Vagina (tissue), 2 donors: ENCODE measurements at places on chromosomes 6 and 20.

DNA sequence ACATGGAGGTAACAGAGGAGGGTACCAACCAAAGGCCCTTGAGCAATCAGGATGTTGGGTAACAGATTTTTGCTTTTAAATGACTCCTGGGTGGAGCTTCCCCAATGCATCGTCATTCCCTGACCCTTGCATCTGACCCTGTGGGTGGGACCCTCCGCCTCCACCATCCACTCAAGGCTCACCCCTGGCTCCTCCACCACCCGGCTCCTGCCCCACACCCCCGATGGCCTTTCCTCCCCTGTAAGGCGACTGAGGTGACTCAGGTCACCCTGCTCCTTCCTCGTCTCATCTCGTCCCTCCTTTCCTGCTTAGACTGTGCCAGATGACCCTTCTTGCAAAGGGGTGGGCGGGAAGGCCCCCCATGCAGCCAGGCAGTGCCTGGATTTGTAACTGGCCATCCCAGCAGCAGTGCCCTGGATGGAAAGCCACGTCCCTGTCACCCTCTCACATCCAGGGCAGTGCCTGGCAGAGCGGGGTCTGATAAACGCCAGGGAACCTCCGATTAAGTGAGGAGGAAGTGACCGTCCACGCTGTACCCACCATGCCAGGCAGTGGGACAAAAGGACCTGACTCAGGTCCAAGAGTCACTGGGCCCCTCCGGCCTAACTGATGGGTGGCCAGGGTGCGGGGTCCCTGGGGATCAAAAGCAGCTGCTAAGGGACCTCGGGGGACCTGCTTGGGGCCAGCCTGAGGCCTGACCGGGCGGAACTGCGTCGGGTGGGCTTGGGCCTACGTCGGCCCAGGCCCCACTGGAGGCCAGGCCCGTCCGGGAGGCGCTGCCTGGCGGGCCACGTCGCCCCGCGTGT is 624 bp upstream of the NPEPL1 start:
- H3K4me3 ChIP-seq = peak overlapping the region; percentile 54
- H3K27me3 ChIP-seq = no peaks in the 10 kb centered on the region
- DNase-seq = peak; percentile 91
- peaks cover 38% of the 10 kb centered on the region for H3K4me1 ChIP-seq

- H3K4me1 ChIP-seq = no peaks in the 10 kb centered on the region
- no peaks in the 10 kb centered on the region for H3K27me3 ChIP-seq
- no peak for DNase-seq
- H3K27ac ChIP-seq = no peak overlapping the region
- H3K4me3 ChIP-seq = no peak overlapping the region
- no peaks in the 10 kb centered on the region for H3K36me3 ChIP-seq
Measured at GRCh38 chr6:28643017-28643740, 117.5 kb downstream of the GPX5 start.

GRCh38 chr6:24274441-24275083 is 83.3 kb downstream of the DCDC2 start:
- no peak for DNase-seq
- H3K4me1 ChIP-seq = no peaks in the 10 kb centered on the region
- H3K4me3 ChIP-seq = no peak overlapping the region
- no peaks in the 10 kb centered on the region for H3K36me3 ChIP-seq

- DNase-seq = no peak
- no peaks in the 10 kb centered on the region for H3K27me3 ChIP-seq
- no peak overlapping the region for H3K4me3 ChIP-seq
- no peaks in the 10 kb centered on the region for H3K36me3 ChIP-seq
Measured at GRCh38 chr20:3514012-3514642, 43.3 kb downstream of the ATRN start.

GRCh38 chr6:158711264-158711663 is 61.4 kb downstream of the SYTL3 start:
- no peak overlapping the region for H3K27ac ChIP-seq
- H3K27me3 ChIP-seq = no peaks in the 10 kb centered on the region
- no peaks in the 10 kb centered on the region for H3K36me3 ChIP-seq
- no peak overlapping the region for H3K4me3 ChIP-seq
- no peak for DNase-seq

DNA sequence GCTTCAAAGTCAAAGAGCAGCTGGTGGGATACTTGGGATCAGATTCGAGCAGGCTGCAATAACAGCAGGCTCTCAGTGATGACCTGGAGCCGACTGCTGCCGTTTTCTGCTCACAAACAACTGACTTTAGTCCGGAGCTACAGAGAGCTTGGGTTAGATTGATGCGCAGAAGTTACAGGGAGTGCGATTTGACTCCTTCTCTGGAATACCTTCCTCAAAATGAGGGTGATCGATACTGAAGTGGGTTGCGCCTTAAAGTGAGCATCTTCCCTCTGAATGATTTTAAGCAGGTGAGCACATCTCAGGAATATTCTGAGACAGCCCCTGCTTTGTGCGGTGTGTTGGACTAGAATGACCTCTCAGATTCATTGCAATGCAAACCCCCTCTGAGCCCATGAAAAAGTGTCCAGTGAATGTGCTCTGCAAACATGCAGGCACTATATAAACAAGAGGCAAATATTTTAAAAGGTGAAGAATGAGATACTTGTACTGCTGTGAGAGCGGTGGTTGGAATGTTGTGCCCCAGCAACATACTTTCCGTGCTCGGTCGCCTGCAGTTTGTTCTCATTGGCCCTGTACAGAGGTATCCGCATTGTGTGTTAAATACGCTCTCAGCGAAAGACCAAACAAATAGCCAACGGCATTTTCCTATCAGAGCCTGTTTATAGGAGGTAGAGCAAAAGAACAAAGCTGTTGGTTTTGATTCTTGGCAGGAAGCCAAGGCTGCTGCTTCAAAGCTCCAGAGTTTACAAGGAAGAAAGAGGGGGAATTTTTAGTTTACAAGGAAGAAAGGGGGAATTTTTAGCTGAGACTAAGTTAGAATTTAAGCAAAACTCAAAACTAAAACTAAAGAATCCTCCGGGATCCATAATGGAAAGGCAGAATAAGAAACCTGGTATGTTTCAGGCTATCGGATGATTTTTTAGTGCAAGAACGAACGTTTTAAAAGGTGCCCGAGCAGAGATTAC is 67.7 kb downstream of the PHACTR2 start:
- no peaks in the 10 kb centered on the region for H3K36me3 ChIP-seq
- H3K27ac ChIP-seq = peak overlapping the region; percentile 71
- no peak for DNase-seq
- H3K4me1 ChIP-seq = peaks cover 43% of the 10 kb centered on the region

GRCh38 chr6:135693811-135694370 is 157.6 kb upstream of the PDE7B start:
- no peaks in the 10 kb centered on the region for H3K4me1 ChIP-seq
- DNase-seq = no peak
- no peak overlapping the region for H3K27ac ChIP-seq
- no peak overlapping the region for H3K4me3 ChIP-seq
- H3K27me3 ChIP-seq = no peaks in the 10 kb centered on the region

GRCh38 chr6:44381739-44382138 is 5.8 kb upstream of the CDC5L start:
- no peaks in the 10 kb centered on the region for H3K27me3 ChIP-seq
- peaks cover 5% of the 10 kb centered on the region for H3K4me1 ChIP-seq
- H3K27ac ChIP-seq = no peak overlapping the region
- H3K4me3 ChIP-seq = no peak overlapping the region
- no peaks in the 10 kb centered on the region for H3K36me3 ChIP-seq

DNA sequence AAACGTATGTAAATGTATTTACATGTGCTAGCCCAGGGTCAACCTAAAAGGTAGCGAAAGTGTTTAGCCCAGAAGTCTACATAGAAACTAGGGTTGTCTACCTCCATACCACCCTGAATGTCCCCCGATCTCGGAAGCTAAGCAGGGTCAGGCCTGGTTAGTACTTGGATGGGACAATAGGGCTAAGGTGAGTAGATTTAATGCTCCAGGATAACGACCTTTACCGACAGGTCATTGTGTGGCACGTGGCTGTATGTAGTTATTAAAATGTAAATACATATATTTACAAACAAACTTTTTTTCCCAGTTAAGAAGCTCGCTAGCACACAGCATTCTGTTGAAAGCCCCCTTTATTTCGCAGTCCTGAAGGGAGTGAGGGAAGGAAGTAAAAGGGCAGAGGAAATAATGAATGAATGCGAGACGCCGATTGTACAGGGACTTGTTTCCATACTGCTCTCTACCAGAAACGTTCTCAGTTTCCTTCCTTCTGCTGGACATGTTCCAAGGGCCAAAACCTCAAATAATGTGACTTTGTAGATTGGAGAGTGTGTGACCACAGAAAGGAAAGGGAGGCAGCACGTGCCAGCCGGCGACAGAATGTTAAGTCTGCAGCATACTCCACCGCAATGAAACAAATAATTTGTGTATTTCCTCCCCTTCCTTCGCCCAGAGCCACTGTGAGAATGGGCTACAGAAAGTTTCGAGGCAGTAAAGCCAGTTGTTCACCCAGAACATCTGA is 612 bp downstream of the ADAT2 start:
- peak overlapping the region; percentile 73 for H3K4me3 ChIP-seq
- no peaks in the 10 kb centered on the region for H3K27me3 ChIP-seq
- peaks cover 26% of the 10 kb centered on the region for H3K4me1 ChIP-seq
- peak overlapping the region; percentile 62 for H3K27ac ChIP-seq
- H3K36me3 ChIP-seq = no peaks in the 10 kb centered on the region

DNA sequence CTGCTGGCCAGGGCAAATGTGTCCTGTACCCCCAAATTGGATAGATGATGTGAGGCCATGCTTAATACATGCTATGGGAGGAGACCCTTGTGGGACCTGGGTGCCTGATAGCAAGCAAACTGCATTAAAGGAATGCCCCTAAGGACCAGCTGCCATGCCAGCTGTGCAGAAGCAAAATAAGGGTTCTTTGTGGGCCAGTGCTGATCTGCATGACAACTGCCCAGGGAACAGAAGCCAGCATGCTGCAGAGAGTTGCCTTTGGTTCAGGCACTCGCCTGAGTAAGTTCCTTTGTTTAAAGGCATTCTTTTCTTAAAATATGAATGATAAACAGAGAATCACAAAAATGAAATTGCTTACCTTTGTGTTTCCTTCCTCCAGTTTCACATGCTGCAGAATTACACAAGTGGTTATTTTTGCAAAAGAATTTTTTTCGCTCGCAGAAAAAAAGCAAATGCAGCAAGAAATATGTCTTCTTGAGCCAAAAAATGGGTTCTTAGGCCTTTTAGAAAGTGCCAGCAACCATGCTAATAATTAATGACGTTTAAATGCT is 6.9 kb upstream of the SYNDIG1 start:
- H3K27me3 ChIP-seq = no peaks in the 10 kb centered on the region
- H3K4me1 ChIP-seq = no peaks in the 10 kb centered on the region
- no peak overlapping the region for H3K4me3 ChIP-seq
- no peak overlapping the region for H3K27ac ChIP-seq
- no peak for DNase-seq
- no peaks in the 10 kb centered on the region for H3K36me3 ChIP-seq

- DNase-seq = no peak
- no peaks in the 10 kb centered on the region for H3K27me3 ChIP-seq
- no peaks in the 10 kb centered on the region for H3K36me3 ChIP-seq
- H3K4me1 ChIP-seq = peaks cover 13% of the 10 kb centered on the region
- H3K27ac ChIP-seq = no peak overlapping the region
- no peak overlapping the region for H3K4me3 ChIP-seq
Measured at GRCh38 chr20:62543470-62544302, 67.9 kb upstream of the GATA5 start.

GRCh38 chr6:112986321-112986720 is 639.2 kb downstream of the RFPL4B start:
- no peak overlapping the region for H3K4me3 ChIP-seq
- H3K36me3 ChIP-seq = no peaks in the 10 kb centered on the region
- no peaks in the 10 kb centered on the region for H3K27me3 ChIP-seq
- DNase-seq = no peak
- no peak overlapping the region for H3K27ac ChIP-seq

GRCh38 chr20:18256440-18257090 is 31.8 kb upstream of the ZNF133 start:
- no peak overlapping the region for H3K27ac ChIP-seq
- no peaks in the 10 kb centered on the region for H3K27me3 ChIP-seq
- no peak overlapping the region for H3K4me3 ChIP-seq
- H3K4me1 ChIP-seq = no peaks in the 10 kb centered on the region
- H3K36me3 ChIP-seq = no peaks in the 10 kb centered on the region
- DNase-seq = no peak

DNA sequence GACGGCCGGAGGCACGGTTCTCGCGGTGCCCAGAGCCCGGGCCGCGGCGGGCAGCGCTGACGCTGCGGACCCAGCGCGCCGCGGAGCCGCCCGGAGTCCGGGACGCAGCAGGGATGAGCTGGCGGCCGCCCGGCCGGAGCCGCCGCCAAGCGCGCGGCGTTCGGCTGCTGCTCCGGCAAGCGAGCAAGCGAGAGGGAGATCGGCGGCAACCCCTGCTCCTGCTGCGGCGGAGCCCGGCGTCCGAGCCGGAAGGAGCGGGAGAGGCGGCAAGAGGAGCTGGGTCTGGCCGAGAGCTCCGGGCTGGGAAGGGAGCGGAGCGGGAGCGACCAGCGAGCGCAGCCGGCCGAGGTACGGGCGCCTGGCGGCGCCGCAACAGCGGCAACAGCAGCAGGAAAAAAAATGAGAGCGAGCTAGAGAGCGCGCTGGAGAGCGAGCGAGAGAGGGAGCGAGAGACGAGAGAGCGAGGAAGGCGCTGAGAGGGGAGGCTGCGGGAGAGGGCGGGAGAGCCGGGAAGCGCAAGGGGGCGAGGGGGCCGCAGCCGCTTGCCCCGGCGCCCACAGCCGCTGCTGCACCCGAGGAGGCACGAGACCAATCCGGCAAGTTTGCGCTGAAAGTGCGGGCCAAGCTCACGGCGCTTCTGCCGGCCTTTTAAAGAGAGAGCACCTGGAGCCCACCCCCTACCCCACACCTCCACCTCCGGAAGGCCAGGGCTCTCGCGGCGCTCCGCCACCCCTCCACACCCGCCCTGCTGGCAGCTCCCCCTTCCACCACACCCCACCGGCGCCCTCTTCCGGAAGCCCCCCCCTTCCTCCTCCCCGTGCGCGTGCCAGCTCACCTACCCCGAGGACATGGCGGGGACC is 496 bp downstream of the GRM4 start:
- no peak for DNase-seq
- peaks cover 7% of the 10 kb centered on the region for H3K27me3 ChIP-seq
- peak overlapping the region; percentile 29 for H3K4me3 ChIP-seq
- H3K27ac ChIP-seq = no peak overlapping the region
